ENCODE measurements at places on chromosomes 7 and 10.

DNA sequence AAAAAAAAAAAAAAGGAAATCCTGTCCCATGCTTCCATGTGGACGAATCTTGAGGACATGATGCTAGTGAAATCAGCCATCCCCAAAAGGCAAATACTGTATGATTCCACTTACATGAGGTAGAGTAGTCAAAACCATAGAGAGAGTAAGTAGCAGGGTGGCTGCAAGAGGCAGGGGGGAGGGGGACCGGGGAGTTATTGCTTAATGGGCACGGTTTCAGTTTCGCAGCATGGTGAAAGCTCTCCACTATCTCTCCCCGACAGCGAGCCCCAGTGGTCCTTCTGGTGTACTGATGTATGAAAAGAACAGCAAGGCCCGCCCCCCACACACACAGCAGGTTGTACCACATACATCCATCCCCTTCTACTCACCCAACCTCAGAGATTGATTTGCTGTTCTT is 32.8 kb downstream of the NOD1 start:
- peak; percentile 7 for DNase-seq

DNA sequence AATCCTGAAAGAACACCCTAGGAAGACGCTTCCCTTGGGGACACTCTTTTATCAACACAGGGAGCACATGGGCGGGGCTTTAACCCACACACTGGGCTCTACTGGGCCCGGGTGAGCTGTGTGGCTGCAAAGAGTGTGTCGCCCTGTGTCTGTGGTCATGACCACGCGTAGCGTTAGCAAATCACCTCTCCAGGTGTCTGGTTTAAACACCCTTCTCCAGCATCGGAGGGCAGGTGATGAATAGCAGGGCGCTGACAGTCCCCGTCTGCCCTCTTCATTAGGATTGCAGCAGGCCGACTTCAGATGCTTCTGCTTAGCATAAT is 127.7 kb downstream of the ADARB2 start:
- no peak for DNase-seq

DNA sequence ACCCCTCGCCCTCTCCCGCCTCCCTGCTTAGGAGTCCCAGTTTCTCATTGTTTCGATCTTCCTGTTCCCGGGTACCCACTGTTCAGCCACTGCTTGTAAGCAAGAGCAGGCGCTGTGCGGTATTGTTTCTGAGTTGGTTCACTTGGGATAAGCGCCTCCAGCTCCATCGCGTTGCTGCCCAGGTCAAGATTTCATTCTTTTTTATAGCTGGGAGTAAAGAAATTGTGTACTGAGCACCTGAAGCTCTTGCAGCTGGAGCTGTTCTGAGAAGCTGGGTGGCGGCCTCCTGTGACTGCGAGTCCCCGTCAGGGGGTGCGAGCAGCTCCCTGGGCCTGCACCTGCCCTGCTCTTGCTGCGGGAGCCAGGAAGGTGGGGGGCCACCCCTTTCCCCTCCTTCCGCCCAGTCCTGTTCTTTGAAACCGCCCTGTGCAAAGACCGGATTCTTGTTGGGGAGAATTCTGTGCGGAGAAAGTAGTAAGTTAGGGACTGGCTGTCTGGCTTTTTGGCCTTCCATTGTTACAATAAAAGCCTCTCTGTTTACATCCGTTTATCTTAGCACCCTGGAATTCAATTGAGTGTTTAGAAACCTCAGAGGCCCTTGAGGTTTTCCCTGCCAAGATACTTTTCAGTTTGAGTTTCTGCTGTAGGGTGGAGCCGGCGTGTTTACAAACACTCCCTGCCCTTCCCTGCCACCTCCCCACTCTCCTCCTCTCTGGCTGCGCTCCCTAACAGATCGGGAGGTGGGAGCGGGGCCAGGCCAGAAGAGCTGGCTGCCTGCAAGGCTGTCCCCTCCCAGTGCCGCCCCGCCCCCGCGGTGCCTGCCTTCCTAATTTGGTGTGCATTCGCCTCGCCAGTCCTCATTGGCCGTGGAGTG is 30.8 kb upstream of the AP5Z1 start:
- peak; percentile 33 for DNase-seq

GRCh38 chr10:17758200-17758599 is 6.2 kb downstream of the TMEM236 start:
- no peak for DNase-seq

GRCh38 chr7:27917119-27917518 is 177.2 kb downstream of the TAX1BP1 start:
- no peak for DNase-seq

- DNase-seq, result no peak
Measured at GRCh38 chr10:22346096-22346661, 883 bp downstream of the SPAG6 start.

GRCh38 chr7:12584930-12585329 is 14.4 kb downstream of the SCIN start:
- DNase-seq, result no peak

GRCh38 chr7:146412781-146413180 is 296.2 kb downstream of the CNTNAP2 start:
- DNase-seq, result no peak

- DNase-seq, result no peak
Measured at GRCh38 chr10:26214551-26215395, 1.8 kb upstream of the GAD2 start.

DNA sequence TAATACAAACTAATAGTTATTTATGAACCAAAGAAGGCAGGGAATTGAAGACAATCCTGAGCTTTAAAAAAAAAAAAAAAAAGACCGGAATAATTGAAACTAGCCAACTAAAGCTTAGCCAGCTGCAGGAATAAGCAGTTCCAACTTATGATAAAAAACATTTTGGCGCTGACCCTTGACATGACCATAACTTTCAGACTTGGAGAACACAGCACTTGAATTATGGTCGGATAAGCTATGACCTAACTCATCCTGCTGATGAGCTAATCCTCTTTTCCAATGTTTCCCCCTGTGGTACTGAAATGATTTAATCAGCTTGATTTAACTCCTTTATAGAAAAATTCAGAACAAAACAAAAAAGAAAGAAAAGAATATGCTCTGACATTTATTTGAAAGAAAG is 181.8 kb downstream of the DGKB start:
- no peak for DNase-seq

GRCh38 chr7:50676740-50677637 is 105.7 kb downstream of the GRB10 start:
- no peak for DNase-seq
